ENCODE measurements at places on chromosomes 5 and 9.
A peak's percentile ranks its signal among the peaks of the same experiment; 100 is the strongest.

- DNase-seq = no peak
Observed at GRCh38 chr9:20698782-20699181, 14.7 kb downstream of the FOCAD start.

- DNase-seq = no peak
Observed at GRCh38 chr5:56814361-56814962, 887 bp upstream of the MAP3K1 start.

- no peak for DNase-seq
Observed at GRCh38 chr5:150625164-150625535, 15.3 kb upstream of the SYNPO start.

DNA sequence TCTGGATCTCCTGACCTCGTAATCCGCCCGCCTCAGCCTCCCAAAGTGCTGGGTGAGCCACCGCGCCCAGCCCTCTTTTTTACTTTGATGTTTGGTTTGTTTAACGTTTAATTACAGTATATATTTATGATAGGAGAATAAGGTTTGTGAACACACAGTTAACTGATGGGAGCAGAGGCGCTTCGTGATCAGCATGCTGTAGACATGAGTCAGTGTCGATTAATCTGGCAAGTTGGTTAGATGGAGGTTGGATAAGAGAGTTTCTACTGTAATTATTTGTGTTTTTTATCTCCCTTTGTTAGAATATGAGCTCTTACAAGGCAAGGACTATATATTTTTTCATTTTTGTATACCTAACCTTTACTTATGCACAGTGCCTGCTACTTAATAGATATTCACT is 14.3 kb downstream of the ATG10 start:
- no peak for DNase-seq

DNA sequence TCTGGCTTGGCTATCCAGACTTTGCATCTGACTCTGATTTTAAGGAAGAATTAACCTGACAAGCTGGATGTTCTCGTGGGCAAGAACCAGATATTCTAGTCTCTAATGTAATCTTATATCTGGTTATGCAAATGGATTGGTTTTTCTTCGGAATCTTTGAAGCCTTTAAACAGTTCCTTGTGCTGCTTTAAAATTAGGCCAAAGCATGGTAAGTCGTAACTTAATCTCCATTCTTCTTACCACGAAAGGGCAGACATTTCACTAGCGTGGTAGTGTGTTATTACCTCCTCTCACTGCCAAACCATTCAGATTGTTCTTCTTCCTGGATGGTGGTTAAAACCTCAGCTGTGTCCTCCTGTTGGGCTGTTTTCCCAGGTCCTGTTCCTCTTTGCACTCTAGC is 34.1 kb upstream of the TTC23L start:
- no peak for DNase-seq

GRCh38 chr9:130873966-130874365 is 22.6 kb downstream of the QRFP start:
- DNase-seq = no peak

DNA sequence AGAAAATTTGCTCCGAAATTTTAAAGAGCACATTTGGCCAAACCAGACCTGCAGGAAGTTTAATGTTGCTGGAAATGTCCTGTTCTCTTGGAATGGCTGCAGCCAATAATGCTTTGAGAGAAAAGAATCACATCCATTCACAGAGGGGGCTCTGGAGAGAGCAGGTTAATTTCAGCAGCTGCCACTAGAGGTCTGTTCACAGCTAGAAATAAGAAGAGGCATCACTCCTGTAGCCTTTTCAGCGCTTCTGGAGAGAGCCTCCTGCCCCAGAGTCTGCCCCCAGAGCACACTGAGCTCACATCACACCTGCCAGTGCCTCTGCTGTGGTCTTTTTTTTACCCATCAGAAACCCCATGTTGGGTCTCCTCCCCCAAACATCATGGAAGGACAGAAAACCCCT is 124.8 kb upstream of the RAD23B start:
- DNase-seq = peak; percentile 56

GRCh38 chr5:179819296-179820126 is 1.2 kb upstream of the SQSTM1 start:
- DNase-seq = peak; percentile 81

DNA sequence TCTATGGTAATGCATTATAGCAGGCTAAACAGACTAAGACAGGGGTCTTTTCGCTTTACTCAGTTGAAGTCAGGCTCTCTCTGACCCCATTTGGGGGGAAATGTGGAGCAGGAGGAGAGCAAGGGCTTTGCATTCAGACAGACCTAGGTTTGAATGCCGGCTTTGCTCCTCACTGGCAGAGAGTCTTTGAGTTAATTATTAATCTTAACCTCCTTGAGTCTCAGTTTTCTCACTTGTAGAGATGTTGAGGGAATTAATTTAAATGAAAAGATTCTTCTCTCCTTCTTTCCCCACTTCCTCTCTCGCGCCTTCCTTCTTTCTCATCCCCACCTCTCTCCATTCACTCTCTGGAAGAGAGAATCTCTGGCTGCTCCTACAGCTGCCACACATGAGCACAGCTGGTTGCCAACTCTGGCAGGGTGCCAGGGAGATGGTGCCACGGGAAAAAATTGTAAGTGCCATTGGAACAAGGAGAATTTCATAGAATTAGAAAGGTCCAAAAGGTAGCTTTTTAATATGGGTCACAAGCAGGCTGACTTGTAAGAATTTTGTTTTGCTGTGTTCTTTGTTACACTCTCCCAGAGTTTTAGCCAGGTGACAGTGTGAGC is 25.2 kb upstream of the GLRA1 start:
- DNase-seq = no peak

DNA sequence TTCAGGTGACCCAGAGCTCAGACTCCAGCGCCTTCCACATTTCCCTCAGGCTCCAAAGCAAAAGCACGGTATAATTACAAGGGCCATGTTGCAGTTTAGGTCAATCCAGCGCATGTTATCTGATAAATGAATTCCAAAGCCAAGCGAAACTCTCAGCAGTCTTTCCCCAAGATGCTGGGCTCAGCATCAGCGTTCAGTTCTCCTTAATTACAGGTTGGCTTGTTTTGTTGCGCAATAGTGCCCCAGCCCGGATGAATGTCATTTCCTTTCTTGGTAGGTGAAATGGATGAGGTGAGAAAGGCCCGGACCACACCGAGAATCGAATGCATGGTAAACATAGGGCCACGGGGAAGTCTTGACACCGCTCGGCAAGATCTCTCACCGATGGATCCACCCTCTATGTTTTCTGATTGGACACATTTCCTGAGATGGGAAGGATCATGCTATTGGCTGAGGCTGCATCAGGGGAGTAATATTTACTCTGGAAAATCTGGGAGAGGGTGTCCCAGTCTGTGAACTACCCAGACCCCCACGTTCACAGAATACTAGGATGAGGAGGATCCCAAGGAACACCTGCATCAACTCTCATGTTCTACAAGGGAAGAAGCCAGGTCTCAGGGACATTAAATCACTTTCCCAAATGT is 221.2 kb upstream of the ANKRD55 start:
- no peak for DNase-seq

GRCh38 chr5:82396871-82397514 is 118.8 kb upstream of the RPS23 start:
- DNase-seq = peak; percentile 58

DNA sequence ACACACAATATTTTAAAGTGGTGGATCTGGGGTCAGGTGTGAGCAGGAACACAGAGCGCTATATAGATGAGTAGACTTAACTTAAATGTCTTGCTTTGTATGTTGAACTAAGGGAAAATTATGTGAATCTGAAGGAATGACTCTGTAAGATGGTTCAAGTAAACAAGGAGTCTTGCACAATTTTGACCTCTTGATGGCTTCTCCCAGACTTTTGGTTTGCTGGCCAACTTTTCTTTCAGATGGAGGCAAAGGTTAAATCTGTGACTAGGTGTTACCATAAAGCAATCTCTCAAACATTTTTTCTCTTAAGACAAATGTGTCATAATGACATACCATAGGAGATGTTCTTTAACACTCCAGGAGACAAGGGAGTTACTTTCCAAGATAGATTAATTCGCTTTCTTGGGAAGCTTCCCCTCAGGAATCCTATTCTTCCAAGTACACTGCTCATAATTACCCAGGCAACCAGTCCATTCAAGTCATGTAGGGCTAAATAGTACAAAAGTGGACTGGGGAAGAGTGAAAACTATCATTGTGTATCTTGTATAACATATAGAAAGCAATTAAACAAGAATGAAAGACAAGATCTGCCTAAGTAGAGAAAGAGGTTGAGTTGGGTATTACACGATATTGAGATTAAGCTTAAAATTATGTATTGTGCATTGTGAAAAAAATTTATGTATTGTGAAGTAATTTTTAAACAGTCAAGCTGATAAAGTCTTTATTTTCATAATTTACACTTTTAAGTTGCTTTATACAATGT is 60.3 kb upstream of the SLC27A6 start:
- no peak for DNase-seq

- no peak for DNase-seq
Observed at GRCh38 chr5:150443242-150444075, 6.1 kb downstream of the RPS14 start.

DNA sequence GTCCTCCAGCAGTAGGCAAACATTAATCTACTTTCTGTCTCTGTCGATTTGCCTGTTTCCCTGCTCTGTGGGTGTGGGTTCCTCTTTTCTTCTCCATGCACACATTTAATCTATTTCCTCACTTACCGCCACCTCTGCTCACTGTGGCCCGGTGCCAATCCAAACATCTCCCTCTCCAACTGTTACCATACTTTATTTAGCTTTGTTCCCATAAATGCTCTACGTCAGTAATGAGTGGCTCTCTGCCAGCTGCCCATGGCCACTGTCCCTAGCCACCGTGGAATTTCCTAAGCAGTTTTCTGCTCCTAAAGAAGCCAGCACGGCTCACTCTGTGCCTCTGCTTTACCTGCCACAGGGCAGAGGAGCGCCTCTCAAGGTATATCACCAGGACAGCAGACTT is 19.5 kb upstream of the GOLPH3 start:
- DNase-seq = no peak

DNA sequence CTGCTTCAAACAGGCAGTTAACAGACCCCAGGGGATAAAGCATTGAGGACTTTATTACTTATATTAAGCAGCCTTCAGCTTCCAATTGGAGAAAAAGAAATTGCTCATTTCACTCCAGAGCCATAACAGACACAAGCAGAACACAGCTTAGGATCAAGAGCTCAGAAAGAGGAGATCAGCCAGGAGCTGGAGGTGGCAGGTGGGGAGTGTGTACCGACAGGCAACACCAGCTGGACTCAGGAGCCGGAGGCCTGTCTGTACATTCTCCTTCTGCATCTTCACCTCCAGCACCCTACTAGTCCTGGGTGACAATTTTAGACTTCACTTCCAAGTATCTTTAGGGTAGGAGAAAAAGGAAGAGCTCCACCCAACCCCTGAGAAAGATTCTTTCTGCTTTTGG is 35.8 kb downstream of the NRG2 start:
- no peak for DNase-seq

GRCh38 chr5:373710-374602 is 52.4 kb downstream of the AHRR start:
- DNase-seq = no peak

- DNase-seq = peak; percentile 20
Observed at GRCh38 chr5:37774912-37775483, 64.8 kb downstream of the GDNF start.

DNA sequence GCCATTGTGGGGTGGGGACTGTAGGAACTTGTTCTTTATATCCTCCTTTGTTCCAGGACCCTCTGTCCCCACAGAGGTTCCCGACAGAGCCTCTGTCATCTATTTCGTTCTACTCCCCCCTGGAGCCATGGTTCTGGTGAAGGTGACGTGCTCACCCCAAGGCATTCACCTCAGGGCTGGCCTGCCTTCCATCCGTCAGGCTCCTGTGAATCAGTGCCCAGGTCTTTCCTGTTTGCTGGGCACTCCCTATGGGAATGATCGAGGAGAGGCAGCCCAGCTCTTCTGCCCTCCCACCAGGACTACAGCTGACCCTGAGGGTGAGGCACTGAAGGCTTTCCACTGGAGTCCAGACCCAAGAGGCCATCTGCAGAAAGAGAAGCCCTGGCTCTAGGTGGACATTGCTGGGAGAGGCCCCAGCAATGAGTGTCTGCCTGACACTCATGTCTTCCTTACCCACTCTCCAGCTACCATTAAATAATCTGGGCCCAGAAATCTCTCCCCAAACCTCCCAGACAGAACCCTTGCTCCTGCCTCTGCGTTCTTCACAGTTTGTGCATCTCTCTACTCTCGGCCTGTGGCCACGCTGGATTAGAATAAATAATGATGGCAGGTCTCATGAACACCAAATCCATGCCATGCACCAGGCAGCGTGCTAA is 214.2 kb downstream of the FSTL4 start:
- no peak for DNase-seq

- DNase-seq = no peak
Observed at GRCh38 chr5:78399116-78399515, 38.7 kb downstream of the SCAMP1 start.

DNA sequence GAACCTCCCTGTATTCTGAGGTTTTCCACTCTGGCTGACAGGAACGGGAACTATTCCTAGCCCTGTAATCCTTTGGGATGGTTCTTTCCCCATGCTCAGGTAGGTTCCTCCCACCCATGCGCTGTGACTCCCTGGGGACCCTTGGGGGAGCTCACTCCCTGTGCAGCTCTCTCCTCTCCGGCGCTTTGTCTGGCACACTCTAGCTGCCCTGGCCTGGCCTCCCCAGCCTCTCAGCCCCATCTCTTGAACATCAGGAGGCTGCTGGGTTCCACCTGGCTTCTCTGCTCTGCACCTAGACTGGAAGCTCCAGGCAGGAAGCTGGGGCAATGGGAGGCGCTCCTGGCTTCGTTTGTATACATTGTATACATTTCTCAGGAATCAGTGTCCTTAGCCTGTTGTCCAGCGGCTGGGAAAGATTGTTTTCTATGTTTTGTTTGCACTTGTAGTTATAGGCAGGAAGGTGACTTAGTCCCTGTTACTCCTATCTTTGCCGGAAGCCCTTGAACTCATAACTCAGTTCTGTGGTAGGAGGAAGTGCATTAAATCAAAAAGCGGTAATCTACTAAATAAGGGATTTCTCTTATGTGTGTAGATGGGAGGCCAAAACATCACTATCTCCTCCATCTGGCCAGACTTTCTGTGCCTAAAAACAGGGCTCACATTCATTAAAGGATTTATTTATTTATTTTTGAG is 20.4 kb downstream of the SLC25A25 start:
- DNase-seq = no peak

- no peak for DNase-seq
Observed at GRCh38 chr5:16128944-16129343, 50.6 kb downstream of the MARCHF11 start.

GRCh38 chr5:68046445-68046844 is 169.1 kb upstream of the PIK3R1 start:
- no peak for DNase-seq

DNA sequence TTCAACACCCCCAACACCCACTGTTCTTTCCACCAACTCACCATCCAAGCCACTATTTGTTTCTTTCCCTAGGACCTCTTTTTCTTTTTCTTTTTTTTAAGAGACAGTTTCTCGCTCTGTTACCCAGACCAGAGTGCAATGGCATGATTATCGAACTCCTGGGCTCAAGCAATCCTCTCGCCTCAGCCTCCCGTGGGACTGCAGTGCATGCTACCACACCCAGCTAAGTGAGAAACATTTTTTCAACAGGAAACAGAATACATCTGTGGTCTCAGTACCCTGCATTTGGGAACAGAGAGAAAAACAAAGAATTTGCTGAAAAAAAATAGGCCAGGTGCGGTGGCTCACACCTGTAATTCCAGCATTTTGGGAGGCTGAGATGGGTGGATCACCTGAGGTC is 24.6 kb downstream of the B4GALT1 start:
- DNase-seq = no peak

- DNase-seq = peak; percentile 14
Observed at GRCh38 chr9:14097215-14097614, 216.7 kb downstream of the NFIB start.

GRCh38 chr9:16312962-16313546 is 557.4 kb downstream of the BNC2 start:
- DNase-seq = no peak

GRCh38 chr5:31470608-31471007 is 61.3 kb downstream of the DROSHA start:
- DNase-seq = no peak

Measured in SK-N-DZ (cell line).